ENCODE measurements at places on chromosomes 11 and 22.

DNA sequence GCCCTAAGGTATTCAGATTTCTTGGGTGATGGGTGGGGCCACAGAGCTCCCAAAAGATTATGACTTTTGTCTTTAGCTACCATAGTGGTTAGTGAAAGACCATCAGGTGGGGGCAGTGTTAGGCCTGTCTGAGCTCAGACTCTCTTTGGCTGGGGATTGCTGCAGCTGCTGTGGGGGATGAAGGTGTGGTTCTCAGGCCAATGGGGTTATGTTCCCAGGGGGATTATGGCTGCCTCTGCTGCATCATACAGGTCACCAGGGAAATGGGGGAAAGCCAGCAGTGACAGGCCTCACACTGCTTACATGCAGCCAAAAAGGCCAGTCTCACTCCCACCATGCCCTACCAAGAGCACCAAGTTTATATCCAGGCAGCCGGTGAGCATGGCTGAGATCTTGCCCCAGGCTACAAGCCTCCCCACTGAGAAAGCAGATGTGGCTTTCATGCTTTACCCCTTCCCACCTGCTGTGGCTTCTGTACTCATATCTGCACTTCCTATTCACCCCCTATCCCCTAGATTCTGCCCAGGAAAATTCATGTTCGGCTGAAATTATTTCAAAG, 24.8 kb downstream of the CNTF start:
- DNase-seq: no peak

- DNase-seq: no peak
Measured at GRCh38 chr11:115925568-115926090, 421.4 kb upstream of the CADM1 start.

- no peak for DNase-seq
Measured at GRCh38 chr11:130441719-130442118, 6.7 kb upstream of the ADAMTS15 start.

DNA sequence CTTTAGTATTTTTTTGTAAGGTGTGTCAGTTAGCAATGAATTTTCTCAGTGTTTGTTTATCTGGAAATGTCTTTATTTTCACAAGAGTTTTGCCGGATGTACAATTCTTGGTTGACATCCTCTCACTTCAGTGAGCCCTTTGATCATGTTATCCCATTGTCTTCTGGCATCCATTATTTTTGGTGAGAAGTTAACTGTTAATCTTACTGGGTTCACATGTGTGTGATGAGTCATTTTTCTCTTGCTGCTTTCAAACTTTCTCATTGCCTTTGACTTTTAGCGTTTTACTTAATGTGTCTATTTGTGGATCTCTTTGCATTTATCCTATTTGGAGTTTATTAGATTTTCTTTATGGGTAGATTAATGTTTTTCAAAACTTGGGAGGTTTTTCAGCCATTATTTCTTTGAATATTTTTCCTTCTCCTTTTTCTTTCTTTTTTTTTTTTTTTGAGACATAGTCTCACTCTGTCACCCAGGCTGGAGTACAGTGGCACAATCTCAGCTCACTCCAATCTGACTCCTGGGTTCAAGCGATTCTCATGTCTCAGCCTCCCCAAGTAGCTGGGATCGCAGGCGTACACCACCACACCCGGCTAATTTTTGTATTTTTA, 100.5 kb upstream of the RRM1 start:
- no peak for DNase-seq

DNA sequence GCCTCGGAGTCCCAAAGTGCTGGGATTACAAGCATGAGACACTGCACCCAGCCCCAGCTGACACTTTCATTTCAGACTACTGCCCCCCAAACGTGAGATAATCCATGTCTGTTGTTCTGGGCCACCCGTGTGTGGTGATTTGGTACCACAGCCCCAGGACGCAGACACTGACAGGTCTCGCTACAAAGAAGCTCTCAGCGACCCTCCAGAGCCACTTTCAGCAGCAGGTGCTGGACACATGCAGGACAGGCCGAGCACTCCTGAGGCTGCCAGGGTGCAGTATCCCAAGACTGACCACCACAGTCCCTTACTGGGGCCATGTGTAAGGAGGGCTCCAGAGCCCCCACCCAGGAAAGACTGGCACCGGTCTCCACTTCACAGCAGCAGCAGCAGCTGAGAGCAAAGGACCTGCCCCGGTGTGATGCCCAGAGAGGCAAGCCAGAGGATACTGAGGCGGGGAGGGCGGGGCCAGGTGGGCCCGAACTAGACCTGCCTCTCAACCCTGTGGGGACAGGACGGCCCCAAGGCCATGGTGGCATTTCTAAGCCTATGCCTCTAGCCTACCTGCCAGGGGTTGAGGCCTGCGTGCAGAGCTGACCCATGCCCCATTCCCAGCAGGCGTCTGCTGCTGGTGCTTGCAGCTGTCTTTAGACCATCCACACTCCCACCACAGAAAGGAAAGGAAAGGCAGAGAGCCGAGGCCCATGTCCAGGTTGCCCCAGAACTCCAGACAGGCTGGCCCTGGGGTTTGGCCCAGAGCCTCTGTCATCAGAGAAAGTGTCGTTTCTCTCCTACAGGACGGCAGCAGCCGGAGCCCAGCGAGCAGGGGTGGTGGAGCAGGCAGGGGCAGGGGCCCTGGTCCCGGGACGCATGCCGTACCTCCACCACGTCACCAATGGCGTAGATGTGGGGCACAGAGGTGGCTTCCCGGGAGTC, 28.0 kb upstream of the GNB1L start:
- DNase-seq: no peak

DNA sequence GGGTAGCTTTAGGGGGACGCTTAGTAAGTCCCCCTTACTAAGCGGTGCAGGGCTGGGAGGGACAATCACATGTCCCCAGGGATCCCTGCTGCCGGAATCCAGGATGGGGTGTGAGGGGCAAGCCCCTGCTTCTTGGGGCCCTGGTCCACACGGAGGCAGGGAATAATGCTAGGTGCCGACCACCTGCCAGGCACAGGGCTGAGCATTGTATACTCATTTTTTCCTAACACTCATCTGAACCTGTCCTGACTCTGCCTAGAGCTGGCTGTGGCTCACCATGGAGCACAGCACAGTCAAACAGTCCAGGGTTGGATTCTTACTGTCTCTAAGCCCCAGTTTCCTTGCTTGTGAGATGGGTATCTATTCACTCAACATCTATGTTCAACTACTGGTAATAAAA, 1.4 kb upstream of the LTBP3 start:
- DNase-seq: no peak

DNA sequence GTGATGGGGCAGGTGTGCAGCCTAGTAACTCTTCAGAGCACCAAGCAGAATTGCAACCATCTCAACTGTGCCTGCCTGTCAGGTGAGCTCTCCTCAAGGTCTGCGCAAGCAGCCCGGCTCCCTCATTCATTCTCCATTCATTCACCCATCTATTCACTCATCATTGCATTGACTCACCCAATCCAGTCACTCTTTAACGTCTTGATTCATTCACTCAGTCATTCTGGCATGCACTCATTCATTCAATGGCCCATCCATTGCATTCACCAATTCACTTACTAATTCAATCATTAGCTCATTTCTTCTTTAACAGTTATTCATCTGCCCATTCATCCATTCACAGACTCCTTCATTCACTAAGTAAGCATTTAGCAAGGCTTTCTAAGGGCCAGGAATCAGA, 111.8 kb downstream of the PDE2A start:
- no peak for DNase-seq

GRCh38 chr11:103413266-103413888, 304.2 kb downstream of the DYNC2H1 start:
- DNase-seq: no peak

DNA sequence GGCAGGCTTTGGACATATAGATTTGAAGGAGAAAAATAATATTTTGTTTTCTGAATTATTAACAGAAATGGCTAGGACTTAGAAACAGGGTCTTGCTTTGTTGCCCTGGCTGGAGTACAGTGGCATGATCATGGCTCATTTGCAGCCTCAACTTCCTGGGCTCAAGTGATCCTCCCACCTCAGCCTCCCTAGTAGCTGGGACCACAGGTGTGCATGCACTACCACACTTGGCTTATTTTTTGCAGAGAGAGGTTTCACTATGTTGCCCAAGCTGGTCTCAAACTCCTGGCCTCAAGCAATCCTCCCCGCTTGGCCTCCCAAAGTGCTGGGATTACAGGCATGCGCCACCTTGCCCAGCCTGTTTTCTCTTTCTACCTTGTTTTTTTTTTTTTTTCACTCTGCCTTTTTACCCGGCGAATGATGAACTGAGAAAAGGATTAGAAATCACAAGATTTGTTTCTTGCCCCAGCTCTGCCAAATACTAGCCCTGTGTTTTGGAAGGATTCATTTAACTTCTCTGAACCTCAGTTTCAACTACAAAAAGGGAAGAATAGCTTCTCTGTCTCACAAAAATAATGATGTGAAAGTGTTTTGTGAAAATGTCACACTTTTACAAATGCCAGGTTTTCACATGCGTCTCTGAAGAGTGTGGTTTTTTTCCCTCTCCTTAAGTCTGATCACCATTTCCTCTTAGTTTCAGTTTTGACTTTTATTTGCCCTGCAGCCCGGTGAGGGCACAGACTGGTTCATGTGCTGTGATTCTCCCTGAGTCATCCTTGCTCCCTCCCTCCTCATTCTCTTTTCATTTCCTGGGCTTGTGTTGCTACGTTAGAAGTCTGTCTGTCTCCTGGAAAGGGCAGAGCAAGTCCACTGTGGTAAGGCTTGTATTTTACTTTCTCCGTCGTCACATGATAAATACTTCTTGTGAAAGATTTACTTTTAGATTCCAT, 67.7 kb downstream of the BCL2L13 start:
- peak; percentile 29 for DNase-seq

- no peak for DNase-seq
Measured at GRCh38 chr22:43381693-43382092, 30.1 kb upstream of the MPPED1 start.

DNA sequence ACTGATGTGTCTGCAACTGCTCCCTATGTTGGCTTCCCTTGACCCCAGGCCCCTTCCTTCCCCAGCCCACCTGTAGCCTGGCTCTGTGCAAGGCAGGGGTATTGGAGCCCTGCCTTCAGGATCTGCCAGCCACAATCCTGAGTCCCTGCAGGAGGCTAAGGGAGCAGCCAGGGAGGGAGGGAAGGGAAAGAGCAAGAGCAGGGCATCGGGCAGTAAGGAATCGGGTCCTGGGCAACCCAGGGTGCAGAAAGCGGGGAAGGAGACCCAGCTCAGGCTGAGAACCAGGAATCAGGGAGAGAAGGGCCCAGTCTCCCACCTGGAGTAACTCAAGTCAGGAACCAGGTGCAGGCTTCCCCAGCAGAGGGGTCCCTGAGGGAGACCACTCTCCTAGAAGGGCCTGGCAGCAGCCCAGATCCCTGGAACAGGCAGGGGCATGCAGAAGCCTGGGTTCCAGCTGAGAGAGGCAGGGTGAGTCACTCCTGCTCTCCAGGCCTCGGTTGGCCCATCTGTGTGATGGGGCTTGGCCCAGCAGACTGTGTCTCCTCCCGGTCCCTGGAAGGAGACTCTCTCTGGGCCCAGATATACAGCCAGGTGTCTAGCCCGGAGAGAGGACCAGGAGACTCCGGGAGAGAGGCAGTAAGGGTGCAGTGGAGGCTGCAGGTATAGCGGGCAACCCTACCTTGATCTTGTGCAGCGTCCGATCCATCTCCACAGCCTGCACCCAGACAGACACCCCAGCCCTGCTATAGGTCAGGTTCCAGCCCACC, 13.4 kb downstream of the STARD10 start:
- DNase-seq: no peak

DNA sequence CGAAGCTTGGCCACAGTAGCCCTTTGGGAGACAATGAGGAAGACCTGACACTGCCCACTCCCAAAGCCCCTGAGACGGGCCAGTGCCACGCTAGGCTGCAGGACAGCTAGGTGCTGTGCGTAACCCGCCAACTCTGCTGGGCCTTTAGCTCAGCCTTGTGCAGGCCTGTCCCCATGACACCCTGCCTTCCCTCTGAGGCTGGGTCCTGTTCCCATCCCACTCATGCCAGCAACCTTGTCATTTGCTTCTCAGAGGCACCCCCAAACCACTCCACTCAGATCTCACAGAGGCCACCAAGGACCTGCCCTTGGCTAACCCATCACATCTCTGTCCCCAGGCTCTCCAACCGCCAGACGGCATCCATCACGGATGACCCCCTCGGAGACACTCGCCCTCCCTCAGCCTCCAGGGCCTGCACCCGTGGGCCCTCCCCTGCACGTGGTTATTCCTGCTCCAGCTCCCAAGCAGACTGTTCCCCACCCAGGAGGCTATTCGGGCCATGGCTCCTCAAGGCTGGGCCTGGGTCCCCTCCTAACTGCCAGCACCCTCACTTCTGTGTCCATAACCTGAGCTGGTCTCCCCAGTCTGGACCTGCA, 11.1 kb downstream of the CELSR1 start:
- no peak for DNase-seq

DNA sequence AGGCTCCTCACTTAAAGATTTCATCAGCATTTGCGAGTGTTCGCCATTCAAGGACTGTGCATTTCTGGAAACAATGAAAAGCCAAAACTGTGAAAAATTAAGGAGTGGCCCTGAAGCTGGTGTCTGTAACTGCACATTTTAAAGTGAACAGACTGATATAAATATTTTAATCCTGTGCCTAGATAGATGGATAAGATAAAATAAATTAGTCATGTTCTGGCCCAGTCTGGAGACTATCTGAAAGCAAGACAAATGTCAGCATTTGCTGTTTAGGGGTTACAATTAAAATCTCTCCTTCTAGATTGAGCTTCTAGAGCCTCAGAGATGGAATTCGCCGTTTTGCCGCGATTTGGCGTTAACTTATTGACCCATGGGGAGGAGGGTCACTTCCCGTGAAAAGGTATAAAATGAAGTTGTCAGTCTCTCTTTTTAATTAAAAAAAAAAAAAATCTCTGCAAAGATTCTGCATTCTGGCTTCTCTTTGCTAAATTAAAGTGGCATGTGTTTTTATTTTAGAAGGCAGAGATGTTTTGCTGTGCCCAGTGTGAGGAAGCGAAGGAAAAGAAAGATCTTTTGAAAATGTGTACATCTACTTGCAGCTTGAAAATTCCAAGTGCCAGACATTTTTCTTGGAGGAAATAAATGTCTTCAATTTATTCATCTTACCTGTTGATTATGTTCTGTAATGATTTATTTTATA, 79.7 kb upstream of the WNT7B start:
- no peak for DNase-seq

DNA sequence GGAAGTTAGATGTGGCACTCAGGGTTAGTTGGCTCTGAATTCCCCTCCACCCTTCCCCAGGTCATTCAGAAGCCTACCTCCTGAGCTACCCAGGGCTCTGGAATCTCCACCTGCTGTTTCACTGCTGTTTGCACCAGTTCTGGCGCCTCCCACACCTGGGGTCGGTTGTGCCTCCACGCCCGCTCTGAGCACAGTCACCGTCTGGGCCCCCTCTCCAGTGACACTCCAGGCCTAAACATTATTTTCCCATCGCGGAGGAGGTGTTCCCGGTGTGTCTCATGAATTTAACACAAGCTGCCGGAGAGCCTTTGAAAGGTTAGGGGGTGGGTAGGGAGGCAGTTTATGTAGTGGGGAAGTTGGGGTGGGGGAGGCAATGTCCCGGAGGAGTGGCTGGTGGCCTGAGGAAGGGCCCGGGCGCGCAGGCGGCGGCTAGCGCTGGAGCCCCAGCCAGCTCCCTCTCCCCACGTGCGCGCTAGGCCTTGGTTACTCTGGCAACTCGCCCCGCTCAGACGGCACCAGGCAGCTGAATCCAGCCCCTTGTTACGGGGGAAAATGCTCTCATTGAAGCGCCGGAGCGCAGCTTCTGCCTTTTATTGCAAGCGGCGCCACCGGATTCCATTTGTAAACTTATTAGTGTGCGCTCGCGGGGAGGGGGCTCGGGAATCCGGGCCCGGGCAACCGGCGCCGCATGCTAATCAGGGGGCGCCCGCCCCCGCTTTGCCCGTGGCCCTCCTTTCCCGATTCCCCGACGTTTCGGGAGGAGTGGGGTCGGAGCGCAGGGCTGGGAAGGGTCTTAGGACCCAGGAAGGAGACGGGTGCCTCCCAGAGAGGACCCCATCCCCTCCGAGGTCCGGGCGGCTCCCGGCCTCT, 52.4 kb downstream of the GRIK4 start:
- no peak for DNase-seq

- no peak for DNase-seq
Measured at GRCh38 chr22:49241174-49241851, 586.4 kb downstream of the BRD1 start.

Data from activated T-cell treated with anti-CD3 and anti-CD28 coated beads for 48 hours (primary cell).